ENCODE measurements at places on chromosomes 1 and 21.

DNA sequence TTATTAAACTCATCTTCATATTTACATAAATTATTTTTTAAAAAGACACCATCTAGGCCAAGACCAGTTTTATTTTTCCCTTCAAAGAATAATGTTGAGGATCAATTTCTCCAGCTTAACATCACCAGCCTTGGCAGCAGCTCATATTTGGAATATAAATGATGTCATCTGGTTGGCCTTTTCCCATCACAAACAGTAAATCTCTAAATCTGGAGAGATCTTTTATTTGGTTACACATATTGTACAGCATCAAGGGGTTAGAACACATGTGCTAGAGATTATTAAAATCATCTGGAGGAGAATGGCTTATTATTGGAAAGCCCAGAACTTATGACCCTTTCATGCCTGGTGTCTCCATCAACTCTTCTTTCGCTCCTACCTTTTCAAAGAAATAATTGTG lies 508.8 kb downstream of the PLPP3 start:
- DNase-seq = no peak

GRCh38 chr1:184958554-184959353 lies 15.6 kb downstream of the NIBAN1 start:
- DNase-seq = no peak

- DNase-seq = no peak
Observed at GRCh38 chr1:8721679-8722324, 95.6 kb downstream of the RERE start.

- DNase-seq = no peak
Observed at GRCh38 chr1:77446841-77447555, 165.2 kb downstream of the AK5 start.

- DNase-seq = no peak
Observed at GRCh38 chr1:167749741-167750140, 28.0 kb downstream of the MPZL1 start.

DNA sequence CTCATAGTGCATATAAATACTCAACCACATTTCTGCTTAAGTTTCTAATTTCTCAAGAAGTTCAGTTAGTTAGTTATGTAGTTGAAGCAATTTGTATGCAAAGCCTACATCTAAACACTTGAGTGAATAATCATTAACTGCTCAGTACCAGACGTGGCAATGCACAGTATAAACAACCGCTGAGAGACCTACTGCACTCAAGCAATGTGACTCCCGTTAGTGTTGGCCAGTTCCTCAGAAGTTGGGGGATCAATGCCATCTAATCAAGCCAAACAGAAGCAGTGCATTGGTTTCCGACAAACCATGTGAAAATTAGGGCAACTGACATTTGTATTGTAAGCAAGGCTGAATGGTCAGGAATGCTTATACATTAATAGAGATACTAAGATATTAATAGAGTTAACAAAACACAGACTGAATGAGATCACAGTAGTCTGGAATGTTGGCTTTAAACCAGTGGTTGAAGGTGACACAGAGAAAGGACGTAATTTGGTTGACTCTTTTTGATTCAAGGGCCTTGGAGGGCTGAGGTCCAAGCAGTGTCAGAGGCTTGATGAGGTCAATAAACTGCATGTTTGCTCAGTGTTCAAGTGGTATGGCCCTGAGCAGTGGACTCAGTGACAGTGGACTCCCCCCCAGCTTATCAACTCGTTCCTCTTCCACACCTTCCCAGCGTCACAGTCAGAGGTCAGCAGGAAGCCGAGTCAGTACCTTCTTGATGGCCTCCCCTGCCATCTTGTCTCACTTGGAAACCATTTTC lies 255.5 kb downstream of the CTH start:
- no peak for DNase-seq

DNA sequence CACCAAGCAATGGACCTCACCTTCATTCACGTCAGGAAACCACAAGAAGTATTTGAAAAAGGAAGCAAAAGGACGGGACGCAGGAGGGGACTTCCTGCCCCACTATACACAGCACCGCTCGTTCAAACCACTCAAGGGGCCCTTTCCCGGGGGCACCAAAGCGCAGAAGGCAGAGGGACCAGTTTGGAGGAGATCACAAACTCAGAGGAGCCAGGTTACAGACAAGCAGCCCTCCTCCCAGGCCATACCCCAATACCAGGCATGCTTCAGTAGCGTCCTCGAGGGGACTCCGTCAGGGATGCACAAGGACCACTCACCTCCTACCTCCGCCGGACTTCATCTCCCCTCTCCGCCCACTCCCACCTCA lies 685 bp downstream of the CRTC2 start:
- no peak for DNase-seq

DNA sequence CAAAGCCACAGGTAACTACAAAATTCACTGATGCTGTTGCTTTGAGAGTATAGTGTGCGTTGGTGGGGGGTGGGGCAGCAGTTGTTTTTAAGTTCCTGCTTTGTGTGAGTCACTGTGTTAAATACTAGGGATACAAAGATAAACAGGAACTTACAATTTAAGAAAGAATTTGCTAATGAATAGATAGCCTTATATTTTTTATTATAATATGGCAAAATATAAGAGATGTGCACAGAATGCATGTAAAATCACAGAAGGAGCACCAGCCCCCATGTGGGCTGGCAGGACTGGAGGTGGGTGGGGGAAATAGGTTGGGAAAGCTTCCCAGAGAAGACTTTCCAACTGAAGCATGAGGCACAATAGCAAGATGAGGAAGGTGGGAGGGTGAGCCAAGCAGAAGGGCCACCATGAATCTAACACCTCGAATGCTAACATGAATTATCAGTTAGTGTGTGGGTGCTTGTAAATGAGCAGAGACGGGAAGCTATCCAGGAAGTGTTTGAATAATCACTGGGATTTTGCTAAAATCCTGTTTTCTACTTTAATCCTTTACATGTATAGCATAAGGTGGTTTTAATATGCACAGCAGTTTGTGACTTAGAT lies 57.0 kb upstream of the RAVER2 start:
- DNase-seq = no peak

DNA sequence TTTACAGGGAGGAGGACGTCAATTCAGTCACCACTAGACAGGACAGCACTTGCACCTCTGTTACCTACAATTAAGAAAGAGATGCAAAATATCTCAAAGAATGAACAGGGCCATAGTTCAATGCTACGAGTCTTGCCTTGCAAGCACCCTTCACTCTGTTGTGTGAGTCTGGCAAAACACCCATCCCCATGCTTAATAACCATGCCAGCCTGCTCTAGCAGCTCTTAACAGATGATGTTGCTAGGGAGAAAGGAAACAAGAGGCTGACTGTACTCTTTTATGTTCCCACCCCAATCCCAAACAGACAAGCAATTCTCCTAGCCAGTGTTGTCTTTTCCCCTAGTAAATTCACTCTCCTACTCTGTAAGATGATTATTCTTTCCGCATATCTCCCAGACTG lies 5.3 kb downstream of the CBR1 start:
- no peak for DNase-seq

DNA sequence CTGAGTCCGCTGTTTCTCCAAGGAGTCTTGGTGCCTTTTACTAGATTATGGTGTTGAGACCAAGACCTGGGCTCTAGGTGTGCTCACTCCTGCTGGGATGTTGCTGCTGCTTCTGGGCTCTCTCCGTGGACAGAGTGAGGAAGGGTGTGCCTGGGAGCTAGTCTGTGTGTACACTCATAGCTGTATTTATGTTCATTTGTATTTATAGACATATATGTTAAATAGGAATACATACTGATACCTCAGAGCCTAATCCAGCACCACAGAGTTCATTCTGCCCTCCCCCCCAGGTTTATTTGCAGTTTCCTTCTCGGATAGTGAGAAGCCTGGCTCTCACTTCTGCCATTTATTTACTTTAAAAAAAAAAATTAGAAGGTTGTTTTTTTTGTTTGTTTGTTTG lies 12.6 kb downstream of the PCNT start:
- no peak for DNase-seq

- no peak for DNase-seq
Observed at GRCh38 chr1:160204526-160205241, 500 bp upstream of the PEA15 start.

GRCh38 chr1:157512036-157512969 lies 40.0 kb downstream of the FCRL5 start:
- DNase-seq = no peak

GRCh38 chr1:183450093-183450492 lies 22.2 kb upstream of the SMG7 start:
- no peak for DNase-seq

DNA sequence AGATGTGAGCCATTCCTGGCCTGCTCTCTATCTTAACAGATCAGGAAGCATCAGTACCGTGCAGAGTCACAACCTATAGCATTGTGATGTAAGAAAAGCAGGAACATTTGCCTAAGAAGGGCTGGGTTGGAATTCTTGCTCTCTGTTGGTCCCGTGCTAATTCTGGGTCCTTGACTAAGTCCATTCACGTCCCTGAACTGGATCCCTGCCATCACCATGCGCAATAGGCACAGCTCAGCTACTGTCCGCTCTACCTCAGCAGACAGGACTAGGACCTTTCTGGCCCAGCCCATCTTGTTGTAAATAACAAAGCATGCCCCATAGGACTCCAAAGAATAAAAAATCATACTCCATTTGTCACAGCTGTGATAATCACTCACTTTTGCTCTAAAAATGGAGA lies 175.0 kb downstream of the RGS7 start:
- DNase-seq = no peak

GRCh38 chr1:30616759-30617158 lies 106.6 kb downstream of the MATN1 start:
- DNase-seq = no peak

GRCh38 chr1:66271216-66271903 lies 262.6 kb upstream of the SGIP1 start:
- no peak for DNase-seq

DNA sequence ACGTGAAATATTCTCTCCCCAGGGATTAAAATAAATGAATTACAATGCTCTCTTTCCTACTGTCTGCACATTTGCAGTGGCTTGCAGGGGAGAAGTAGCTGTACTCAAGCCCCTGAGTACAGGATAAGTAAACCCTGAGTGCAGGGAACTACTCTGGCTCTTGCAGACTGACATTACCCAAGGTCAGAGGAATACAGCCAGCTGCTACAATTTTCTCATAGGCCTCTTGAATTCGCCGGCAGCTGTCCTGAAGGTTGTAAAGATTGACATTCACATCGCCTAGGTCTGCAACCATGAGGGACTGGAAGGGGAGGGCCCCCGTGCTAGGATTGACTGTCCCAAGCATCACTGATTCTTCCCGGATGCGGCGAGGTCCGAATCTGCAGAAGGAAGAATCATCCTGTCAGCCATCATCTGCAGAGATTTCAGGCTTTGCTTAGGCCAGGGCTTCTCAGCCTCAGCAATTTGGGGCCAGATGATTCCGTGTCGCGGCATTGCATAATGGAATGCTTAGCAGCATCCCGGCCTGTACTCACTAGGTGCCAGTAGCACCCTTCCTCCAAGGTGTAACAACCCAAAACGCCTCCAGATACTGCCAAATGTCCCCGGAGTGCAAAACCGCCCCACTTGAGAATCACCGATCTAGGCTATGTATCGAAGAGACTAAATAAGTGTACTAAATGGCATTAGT lies 1.7 kb downstream of the AGMAT start:
- no peak for DNase-seq

GRCh38 chr1:118340928-118341910 lies 156.2 kb upstream of the SPAG17 start:
- DNase-seq = no peak

GRCh38 chr1:20207546-20207945 lies 21.2 kb upstream of the PLA2G2C start:
- DNase-seq = no peak
